AG04450 (cell line): ENCODE measurements at places on chromosomes 16 and 17.
A peak's percentile ranks its signal among the peaks of the same experiment; 100 is the strongest.

GRCh38 chr17:522919-523318, 170.3 kb upstream of the RPH3AL start:
- DNase-seq, result no peak

GRCh38 chr16:48433850-48434530, 48.8 kb upstream of the SIAH1 start:
- no peak for DNase-seq

DNA sequence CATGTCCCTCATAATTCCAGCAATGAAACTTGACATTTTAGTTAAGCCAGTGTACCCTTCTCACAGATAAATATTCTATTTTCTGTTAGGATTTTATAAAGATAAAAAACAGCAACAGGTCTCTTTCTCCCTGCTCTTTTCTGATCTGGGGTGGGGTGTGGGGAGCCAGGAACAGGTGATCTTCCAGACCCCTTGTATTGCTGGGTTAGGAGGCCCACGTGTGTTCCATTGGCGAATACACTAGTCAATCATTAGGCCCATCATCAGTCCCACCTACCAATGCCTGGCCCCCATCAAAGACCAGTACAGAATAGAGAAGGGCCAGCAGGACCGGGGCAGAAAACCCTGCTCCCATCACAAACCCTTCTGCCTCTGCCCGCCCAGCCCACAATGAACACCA, 40.3 kb upstream of the TOB1 start:
- DNase-seq, result no peak

GRCh38 chr17:39197380-39198185, at the start of gene CACNB1:
Gene CACNB1 (minus strand): TSS chr17:39197669. CDS start chr17:39197495, 174 bp downstream.
- peak; percentile 18 for DNase-seq

DNA sequence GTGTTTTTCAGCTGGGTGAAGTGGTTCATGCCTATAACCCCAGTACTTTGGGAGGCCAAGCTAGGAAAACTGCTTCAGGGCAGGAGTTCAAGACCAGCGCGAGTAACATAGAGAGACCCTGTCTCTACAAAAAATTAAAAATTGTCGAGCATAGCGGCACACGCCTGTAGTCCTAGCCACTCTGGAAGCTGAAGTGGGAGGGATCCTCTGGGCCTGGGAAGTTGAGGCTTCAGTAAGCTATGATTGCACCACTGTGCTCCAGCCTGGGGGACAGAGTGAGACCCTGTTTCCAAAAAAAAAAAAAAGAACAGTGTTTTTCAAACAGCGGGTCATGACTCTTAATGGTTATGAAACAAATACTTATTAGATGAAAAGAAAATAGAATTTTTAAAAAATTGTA, 2.3 kb upstream of the CYTH1 start:
- no peak for DNase-seq

DNA sequence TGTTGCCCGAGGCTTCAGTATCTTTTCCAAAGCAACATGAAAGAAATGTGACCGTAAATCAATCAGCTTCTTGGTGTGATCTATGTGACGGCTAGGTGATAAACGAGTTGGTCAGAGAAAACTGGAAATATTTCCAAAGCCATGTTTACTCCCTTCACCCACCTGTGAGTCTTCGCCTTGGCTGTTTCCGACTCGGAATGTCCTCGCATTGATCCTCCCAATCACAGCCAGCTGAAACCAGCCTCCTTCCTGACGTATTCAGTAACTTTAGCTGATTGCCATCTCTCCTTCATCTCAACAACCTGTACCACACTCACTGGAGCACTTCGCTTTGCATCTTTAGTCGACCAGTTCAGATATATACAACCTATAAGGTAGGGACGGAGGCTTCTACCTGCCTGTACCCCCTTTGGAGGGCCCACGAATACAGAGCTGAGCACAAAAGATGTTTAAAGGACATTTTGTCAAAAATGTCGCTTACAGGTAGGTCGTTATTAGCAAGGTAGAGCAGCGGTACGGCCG, 705 bp downstream of the KRABD2 start:
- no peak for DNase-seq

- no peak for DNase-seq
Observed at GRCh38 chr17:72858826-72859495, 233.5 kb downstream of the SLC39A11 start.

DNA sequence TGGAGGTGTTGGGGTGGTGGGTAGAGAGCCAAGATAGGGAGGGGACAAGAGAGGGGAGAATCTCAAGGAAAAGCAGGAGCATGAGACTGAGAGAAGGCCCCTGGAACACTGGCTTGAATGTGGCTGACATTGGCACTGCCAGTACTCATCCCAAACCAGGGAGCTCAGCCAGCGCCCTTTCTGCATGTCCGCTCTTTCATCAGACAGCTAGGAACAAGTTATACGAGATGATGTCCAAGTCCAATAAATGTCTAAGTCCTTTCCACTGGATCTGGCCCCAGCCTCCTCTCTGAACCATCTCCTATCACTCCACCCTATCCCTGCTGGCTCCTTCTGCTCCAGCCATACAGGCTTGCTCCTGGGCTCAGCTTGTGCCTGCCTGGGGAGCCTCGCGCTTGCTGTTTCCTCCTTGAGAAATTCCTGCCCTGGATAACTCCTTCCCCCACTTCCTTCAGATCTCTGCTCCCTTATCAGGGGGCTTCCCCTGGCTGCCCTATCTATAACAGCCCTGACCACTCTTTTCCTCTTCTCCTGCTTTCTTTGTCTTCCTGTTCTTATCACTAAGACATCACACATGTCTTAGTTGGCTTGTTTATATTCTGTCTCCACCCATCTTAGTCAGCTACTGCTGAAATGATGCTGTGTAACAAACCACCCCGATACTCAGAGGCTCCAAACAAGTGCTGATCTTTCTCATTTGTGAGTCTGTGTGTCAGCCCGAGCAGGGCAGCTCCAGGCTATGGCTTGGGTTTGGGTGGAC, 37.1 kb upstream of the MEOX1 start:
- no peak for DNase-seq

DNA sequence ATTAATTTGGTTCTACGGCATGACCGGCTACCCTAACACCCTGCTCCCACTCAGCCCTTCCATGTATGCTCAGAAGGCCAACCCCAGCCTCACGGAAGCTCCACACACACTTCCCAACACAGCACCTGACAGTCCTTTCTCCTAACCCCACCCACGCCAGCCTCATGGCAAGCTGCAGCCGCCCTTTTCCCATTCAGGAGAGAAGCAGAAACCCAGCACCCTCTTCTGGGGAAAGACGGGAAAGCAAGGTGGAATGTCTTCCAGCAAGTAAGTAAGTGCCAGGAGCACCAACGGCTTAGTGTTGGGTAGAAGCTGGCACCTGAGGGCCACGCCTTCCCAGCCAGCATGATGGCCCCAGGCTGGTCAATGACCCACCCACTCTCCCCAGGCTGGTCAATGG, 32.1 kb downstream of the ABR start:
- no peak for DNase-seq

GRCh38 chr17:16900288-16900882, 71.5 kb downstream of the TNFRSF13B start:
- DNase-seq, result no peak

GRCh38 chr17:72208832-72209231, 88.0 kb downstream of the SOX9 start:
- DNase-seq, result no peak

- DNase-seq, result no peak
Observed at GRCh38 chr16:86714166-86714565, 135.8 kb downstream of the FOXL1 start.

GRCh38 chr16:58634265-58634802, 4.7 kb upstream of the CNOT1 start:
- no peak for DNase-seq

DNA sequence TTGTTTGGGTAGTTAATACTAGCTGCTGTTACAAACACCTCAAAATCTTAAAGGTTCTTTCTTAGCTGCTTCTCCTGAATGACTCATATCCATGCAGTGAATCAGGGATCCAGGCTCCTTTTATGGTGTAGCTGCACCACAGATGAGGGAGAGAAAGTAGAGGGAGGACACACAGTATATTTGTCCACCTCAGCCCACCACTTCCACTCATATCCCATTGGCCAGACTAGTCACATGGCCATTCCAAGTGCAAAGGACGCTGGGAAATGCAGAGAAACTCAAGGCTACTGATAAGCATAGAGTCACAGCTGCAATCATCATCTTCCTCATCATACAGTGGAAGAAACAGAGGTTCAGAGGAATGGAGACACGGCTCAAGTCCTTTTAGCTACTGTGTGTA, 63.8 kb downstream of the GSG1L start:
- DNase-seq, result no peak

DNA sequence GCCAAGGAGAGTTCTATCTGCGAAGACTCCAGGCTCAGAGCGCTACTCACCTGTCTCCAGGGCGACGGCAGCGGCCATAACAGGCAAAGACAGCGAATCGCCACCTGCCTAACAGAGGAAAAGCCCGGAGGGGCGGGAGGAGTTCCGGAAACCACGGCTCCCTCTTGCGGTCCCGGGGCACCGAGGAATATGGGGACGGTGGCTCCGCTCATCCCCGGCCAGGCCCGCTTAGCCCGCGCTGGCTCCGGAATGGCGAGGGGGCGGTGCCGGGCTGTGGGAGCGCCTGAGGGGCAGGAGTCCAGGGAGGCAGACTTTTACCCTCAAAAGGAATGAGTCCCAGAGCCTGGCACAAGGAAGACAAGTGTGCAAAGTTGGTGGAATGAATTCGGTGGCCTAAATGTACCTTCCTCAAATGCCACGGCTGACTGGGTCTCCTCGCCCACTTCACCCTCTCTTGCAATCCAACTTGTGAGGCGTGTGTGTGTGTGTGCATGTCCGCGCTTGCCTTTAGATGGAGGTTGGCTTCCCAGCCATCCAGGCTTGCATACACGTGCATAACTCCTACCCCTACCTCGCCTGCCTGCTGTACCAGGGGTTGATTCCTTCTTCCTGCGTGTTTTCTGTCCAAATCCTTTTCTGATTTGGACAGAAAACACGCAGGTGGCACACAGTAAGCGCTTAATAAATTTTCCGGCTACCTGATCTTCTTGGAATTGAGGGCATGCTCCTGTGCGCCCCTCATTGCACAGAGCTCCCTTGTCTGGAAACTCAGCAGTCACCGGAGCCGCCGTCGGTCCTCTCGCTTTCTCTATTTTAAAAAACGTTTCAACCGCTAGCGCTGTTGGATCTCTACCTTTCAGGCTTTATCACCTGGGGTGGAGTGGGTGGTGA, 3.5 kb downstream of the C17orf100 start:
- no peak for DNase-seq

- no peak for DNase-seq
Observed at GRCh38 chr17:74954665-74955421, 17.7 kb downstream of the HID1 start.

DNA sequence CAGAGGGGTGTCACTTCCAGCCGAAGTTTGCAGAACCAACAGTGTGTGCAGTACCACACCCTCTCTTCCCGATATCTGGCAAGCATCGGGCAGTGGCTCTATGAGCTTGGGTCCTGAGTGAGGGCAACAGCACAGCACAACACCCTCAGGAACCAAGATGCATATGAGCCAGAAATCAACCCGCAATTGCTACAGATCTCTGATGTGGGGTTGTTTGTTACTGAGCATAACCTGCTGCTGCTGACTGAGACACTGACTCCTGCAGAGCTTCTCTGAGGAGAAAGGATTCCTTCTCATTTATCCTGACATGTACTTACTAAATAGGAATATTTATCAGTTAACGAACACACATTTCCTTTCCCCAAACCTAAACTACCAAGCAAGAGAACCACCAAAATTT, 218.3 kb downstream of the RBFOX3 start:
- no peak for DNase-seq

DNA sequence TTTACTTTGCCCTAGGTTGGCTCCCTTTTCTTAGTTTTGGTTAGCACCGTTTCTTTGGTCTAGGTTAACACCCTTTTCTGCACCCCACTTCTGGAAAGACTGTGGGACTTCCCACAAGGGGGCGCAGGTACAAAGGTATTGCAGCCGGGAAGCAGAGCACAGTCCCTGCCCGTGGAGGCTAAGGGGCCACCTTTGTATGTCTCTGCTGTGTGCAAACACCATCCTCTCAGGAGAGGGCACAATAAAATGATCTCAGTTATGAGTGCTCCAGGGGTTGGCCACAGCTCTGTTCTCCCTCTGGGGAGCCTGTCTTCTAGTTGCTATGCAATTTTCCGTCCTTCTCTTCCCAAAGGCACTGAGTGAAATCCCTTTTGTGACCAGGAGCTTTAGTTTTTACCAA, 28.4 kb upstream of the TMC5 start:
- no peak for DNase-seq

GRCh38 chr17:44367231-44367979, 3.8 kb upstream of the FAM171A2 start:
- DNase-seq, result no peak

GRCh38 chr17:81393684-81394376, 1.4 kb upstream of the BAHCC1 start:
- DNase-seq, result peak; percentile 99

GRCh38 chr17:2704031-2704889, 7.3 kb downstream of the CLUH start:
- no peak for DNase-seq

DNA sequence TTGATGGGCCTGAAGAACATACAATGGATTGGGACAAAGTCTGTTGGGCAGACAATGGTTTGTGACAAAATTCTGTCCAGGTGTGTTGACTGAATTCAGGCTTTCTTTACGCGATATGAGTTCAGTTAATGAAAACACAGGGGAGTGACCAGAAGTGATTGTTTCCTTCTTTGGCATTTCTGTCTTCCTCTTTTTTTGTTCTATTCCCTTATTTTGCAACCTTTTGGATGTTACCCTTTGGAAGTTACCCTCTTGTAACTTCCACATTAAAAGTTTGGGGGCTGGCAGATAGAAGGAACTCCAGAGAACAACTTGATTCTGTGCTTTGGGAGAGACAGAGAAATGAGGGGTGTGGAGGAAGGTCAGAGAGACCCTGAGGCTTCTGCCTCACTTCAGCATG, 126.7 kb downstream of the PITPNC1 start:
- no peak for DNase-seq

DNA sequence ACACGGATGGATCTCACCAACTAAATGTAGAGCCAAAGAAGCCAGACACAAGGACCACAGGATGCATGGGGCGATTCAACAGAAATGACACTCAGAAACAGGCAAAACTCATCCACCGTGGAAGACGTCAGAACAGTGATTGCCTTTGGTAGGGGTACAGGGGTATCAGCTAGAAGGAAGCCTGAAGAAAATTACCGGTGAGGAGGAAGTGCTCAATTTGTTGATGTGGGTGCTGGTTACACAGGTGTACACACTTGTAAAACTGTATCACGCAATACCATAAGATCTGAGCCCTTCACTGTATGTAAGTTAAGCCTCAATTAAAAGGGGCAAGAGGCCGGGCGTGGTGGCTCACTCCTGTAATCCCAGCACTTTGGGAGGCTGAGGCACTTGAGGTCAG, 226.1 kb downstream of the C16orf78 start:
- DNase-seq, result no peak

- no peak for DNase-seq
Observed at GRCh38 chr16:19177111-19177739, 9.2 kb downstream of the SYT17 start.

GRCh38 chr16:85710732-85711131, 22.0 kb upstream of the GINS2 start:
- no peak for DNase-seq
